ENCODE measurements at places on chromosomes 3 and 15.

DNA sequence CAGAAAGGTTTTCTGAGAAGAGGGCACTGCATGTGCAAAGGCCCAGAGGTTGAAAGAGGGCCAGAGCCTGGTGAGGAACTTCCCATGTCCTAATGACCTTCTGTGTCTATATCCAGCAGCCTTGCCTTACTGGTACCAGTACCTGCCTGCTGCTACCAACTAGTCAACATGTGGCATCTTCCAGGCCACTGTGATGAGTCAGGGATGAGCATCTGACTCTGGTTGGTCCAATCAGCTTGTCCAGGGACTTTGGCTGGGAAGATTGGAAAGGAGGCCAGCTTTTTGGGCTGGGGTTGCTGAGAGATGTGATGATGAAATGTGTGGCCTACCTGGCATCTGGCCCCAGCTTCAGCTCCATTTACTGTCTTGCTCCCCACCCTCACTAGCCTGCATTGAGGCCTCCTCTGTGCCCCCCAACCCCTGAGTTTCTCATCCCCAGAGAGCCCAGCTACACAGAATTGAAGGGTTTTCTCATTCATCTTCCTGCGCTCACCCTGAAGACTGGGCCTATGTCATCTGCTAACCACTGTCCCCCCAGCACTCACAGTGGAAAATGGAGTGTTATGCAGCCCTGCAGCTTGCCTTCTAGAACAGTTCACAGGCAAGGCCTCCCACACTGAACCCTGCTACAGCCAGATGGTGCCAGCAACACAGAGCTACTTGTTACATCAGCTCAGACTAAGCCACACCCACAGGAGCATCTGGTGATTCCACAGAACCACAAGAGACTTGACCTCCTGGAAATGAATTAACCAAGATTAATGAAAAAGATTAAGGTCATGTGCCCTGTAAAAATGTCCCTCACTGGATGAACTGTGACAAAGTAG, 1.3 kb upstream of the TWF2 start:
- DNase-seq, result peak; percentile 76

DNA sequence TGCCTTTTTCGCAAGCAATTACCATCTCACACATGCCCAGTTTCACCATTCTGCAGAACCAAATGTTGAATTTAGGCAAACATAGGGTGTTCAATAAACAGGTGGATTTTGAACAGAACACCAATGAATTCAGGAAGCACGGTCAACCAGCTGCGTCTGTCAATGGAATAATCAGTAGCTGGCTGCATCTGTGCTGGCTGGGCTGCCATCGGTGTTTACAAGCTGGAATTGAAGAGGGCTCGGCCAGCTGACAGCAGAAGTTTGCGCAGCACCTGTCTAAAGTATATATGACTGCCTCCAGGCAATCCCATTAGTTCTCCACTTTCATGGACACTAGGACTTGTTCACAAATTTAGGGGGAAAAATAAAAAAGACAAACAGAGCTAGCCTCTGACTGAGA, 996.4 kb upstream of the CFAP20DC start:
- no peak for DNase-seq

DNA sequence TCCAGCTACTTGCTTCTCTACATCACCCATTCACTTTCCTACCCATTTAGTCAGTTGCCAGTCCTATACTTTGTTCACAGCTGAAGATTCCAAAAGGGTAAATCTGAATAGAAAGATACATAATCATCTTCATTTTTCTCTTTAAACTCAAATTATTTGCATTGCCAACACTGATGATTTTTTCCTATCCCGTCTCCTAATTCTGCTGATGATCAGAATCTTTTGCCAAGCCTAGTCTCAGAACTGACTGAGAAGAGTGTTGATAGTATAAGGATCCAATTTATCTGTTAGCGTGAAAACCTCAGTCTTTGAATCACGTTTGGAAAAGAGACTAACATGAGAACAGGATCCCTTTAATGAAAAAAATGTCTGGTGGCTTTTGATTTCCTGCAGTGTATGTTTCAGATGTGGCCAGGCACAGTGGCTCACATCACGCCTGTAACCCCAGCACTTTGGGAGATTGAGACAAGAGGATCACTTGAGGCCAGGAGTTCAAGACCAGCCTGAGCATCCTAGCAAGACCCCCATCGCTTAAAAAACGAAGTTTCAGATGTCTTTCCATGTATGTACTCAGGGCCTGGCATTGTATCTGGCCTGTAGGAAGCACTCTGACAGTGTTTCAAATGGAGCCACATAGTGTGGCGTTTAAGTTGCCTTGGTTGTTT, 169.4 kb downstream of the KLHL25 start:
- no peak for DNase-seq

DNA sequence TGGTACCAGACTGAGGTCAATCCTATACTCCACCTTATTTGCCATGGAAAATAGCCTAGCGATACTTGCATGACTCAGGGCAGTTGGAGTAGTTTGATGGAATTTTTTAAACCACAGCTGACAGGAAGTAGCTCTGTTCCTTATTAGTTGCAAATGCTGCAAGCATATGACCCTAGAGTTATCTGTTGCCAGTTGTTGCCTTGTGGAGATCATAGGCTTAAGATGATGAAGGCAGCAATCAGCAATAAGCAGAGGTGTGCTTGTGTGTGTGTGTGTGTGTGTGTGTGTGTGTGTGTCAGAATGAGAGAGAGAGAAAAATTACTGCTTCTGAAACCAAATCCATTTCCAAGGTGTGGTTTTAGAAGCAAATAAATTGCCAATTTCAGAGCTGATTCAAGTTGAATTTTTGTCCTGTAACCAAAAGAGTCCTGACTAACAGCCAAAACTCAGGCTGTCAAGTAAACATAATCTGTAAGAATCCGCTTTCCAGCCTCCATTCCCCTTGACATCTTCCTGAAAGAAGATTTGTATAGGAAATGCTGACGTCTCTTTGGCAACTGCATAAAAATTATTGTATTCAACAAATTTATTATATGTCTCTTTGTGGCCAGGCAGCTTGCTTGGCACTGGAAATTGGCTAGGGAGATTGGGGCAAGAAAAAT, 141.2 kb downstream of the SERPINI1 start:
- DNase-seq, result no peak

- DNase-seq, result no peak
Measured at GRCh38 chr15:25246641-25247406, 192.0 kb downstream of the UBE3A start.

GRCh38 chr15:60297047-60297446, 100.7 kb downstream of the ANXA2 start:
- no peak for DNase-seq

DNA sequence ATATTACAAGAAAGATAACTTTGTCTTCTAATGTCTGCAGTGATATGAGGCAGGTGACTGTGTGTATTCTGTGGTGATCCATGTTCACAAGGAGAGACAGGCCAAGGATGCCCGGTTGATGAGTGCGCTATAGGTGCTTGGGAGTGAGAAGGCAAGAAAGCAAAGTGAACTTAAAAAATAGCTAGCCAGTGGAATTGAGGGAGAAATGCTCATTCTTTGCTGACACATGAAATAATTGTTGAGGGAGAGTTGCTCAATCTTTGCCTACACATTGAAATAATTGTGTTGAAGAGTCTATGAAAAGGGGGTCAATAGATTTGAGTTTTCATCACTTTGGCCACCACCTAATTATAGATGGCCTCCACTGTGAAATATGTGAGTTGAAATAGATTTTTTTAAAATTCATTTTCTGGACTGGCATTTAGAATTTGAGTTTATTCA, 156.3 kb downstream of the LPP start:
- no peak for DNase-seq

- no peak for DNase-seq
Measured at GRCh38 chr3:143668924-143669790, 179.1 kb downstream of the SLC9A9 start.

DNA sequence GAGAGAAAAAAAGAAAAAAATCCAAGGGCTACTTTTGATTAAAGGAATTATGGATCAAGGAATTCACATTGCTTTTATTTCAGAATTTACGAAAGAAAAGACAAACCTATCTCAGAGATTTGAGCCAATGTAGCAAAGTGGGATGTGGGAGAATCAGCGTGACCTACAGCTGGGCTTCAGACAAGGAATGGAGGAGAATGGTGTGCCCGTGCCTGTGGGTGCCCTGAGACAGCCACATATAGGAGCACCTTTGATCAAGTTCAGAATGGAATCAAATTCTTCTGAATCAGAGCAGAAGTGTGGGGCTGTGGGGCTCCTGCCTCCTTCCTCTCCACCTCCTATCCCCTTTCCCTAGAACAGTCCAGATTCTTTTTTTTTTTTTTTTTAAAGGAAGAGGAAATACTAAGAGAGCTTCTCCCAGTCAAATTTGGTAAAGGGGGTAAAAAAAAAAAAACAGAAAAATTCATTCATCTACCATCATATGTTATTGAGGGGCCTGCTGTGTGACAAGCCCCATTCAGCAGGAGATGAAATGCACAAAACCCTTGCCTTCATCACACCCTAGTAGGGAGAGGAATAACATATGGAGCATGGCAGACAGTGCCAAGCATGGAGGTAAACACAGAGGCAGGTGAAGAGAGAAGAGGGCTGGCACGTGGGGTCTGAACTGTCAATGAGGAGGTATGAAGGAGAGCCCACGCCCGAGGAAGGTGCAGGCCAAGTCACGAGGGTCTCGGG, 25.0 kb upstream of the MUSTN1 start:
- no peak for DNase-seq

DNA sequence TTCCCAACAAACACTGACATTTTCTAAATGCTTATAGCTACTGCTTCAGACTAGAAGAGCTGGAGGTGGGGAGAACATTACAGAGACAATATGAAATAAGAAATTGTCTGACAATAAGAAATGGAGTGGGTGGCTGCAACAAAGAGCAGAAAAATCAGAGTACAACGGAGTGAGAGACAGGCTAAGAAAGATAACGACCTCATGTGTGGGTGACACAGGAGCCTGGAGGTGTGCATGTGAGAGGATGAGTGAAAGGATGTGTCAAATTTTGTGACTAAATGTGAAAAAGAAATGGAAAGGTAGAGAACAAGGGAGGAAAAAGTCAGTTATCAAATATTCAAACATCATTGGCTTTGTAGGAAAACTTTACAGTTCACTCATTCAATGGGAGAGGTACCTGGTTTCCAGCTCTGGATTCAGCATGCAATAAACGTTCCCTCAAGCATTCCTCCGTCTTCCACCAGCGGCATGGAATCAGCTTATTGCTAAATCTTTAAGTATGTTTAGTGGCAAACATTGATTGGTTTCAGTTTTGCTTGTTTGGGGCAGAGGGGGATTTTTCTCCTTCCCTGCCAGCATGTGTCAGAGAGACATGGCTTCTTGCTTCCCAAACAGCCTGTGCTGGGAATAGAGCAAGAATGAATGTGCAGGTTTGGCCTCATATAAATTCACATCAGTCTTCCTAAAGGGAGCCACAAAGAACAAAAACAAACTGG, 103.8 kb upstream of the CHRM5 start:
- no peak for DNase-seq

DNA sequence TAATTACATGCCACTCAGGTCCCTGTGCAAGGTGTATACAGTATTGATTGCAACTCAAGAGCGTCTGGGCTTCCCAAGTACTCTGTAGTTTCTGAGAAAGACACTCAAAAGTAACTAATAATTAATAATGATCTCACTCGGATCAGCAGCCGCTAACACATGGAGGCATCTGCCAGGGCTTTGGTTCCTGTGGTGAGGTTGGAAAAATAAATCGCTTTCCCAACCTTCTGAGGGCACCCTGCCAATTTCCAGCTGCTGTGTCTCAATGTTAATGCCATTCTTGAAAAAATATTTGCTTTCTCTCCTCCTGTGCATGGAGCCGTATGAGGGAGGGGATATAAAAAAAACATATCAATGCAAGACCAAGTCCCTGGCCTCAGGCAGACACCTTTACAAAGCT, 116.5 kb upstream of the SLC2A2 start:
- DNase-seq, result peak; percentile 91

Data from NCI-H446 (cell line).